ENCODE measurements at places on chromosomes 3 and 15.

DNA sequence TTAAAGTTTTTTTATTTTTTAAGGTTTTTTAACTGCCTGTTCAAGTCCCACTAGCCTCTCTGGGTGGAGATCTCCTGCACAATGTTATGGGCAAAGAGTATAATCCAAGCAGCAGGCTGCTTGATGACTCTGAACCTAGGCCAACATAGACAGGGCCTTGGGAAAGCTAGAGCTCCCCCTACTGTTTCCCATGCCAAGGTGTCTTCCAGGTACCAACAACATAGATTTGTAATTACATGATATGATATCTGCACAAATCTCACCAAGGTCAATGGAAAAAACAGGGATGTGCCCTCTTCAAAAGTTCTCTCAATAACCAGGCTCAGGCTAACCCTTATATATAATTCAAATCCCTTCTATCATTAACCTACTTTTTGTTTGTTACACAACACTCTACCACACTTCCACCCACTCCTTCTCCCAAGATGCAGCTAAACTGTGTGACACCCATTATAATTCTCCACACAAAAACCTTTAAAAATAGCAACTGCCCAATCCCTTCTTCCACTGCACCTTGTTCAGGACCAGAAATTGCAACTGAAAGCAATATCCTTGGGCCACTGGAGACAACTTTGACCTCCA lies 43.8 kb downstream of the RBM15B start:
- DNase-seq, result peak; percentile 41

DNA sequence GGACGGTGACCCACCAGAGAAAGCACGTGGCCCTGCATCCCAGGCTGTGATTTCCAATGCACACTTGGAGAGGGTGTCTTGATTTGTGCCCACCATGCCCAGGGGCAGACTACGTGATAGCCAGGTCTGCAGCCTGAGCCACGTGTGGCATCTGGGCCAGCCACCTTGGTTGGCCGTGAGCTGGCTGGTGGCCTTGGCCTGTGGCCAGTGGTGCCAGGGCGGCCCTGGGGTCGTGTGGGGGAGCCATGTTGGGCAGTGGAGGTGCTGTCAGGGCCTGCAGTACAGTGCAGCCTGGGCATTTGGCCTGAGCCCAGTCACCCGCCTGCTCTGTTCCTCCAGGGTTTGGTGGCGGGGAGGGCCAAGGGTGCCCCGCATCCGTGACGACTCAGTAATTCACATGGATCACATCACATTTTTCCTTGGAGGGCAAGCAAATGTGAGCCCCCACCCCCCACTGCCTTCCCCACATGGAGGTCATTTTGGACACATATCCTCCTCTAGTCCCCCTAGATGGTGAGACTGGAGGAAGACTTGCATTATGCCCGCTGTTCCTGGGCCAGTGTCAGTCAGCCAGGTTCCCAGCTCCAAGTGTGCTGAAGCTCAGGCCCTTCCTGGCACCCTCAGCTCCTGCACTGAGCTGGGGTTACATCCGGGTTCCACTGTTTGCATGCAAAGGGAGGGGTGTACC lies 201.4 kb downstream of the UBE3A start:
- no peak for DNase-seq

- no peak for DNase-seq
Observed at GRCh38 chr15:68432441-68433064, 590 bp upstream of the ITGA11 start.

GRCh38 chr3:180747805-180748361 lies 68.6 kb upstream of the CCDC39 start:
- DNase-seq, result no peak

- DNase-seq, result no peak
Observed at GRCh38 chr15:41011055-41011815, 58.0 kb downstream of the CHAC1 start.
